Fibroblast of skin of right biceps (primary cell): ENCODE measurements at places on chromosomes 16 and 17.

DNA sequence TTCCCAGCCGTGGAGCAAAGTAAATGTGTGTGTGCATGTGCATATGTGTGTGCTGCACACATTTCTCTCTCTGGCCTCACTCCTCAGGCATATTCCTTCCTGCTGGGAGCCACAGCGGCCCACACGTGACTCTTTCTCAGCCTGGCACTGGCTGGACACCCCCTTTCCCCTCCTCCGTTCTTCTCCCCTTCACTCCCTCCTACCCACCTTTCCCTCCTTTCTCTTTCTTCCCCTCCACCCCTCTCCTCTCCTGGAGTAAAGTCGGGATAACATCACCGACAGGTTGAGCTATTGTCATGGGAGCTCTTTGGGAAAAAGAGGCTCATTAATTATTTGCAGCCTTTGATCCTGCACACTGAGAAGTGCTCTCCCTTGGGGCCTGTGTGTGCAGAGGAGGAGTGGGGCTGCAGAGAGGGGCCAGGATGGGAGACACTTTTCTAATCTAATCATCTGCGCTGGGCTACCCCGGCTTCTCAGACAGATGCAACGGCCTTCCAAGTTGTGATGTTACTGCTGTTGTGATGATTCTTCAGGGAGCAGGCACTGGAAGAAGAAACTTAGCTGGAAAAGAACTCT is 126.3 kb upstream of the HSBP1 start:
- DNase-seq, result no peak

- DNase-seq, result no peak
Observed at GRCh38 chr17:8466873-8467272, 31.2 kb downstream of the NDEL1 start.

DNA sequence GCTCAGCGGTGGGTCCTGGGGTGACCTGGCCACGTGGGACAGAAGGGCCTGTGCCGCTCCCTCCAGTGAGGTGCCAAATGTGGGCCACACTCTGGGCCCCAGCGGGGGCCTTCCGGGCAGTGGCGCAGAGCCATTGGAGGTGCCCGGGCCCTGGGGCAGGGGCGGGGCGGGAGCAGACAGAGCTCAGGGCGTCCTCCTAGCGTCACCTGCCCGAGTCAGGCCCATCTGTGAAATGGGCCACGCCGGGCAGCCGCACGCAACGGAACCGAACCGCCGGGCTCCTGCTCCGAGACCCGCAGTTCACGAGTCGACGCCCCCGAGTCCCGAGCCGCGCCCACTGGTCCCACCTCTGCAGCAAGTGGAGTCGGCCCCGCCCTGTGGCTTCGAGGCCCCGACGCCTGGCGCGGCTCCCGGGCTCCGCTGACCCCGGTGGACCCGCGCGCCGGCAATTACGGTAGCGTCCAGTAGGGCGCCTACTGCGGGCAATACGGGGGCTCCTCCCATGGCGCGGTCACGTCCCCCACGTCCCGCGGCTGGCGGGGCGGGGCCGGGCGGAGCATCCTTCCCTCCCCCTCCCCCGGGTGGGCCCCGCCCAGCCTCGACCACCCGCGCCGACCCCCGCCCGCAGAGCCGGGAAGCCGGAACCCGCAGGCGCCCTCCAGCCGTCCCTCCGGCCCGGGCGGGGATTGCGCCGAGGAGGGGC is 1.9 kb downstream of the SLC16A3 start:
- peak; percentile 90 for DNase-seq

DNA sequence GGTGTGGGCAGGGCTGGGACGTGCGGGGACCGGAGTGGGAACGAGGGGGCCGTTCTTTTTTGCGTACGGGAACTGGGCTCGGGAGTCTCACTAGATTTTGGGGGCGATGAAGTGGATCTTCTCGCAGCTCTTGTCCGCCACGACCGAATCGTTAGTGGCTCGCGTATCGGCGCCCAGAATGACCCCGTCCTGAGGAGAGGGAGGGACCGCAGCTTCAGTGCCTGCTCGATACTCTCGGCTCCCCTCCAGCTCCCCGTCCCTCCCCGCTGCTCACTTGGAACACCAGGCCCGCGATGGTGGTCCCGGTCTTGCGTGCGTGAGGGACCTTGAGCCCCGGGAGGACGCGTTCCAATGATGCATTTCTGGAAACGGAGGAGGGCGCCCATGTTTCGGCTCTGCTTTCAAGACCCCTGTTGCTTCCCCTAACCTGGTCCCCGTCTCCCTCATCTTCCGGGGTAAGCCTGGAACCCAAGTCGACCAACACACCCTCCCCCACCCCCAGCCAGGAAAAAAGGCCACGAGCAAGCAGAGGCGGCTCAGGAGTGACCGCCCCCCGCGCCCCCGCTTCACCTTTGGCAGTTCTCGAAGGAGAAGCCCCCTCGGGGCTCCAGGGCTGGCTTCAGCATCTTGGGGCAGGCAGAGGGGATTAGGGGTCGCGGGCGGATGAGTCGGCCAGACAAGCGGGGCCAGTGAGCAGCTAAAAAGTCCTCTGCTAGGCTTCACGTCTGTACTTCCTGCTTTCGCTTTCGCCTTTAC is at the start of gene PSMB10:
PSMB10 (minus strand) TSS at position 727 of the 756 bp plus-strand sequence; CDS start at position 626, 101 bp downstream.
- DNase-seq, result peak; percentile 59

DNA sequence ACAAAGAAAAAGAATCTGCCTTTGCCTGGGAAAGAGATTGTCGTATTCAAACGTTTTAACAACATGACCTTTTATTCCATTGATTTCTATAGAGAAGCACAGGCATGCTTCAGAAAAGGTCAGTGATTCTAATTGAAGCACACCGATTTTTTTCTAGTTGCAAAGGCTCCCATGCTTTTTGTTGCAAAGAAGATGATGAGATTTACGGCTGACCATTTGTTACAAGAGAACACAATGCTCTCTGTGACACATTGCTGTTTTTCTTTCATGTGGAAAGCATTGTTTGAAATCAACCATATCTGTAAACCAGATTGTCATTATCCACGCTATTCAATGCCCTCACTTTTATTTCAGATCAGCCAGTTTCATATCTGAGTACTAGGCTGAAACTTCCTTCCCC is 99.8 kb downstream of the NLK start:
- DNase-seq, result no peak

GRCh38 chr16:50986453-50986852 is 164.6 kb downstream of the SALL1 start:
- no peak for DNase-seq

GRCh38 chr17:40068917-40069750 is 6.4 kb downstream of the THRA start:
- DNase-seq, result peak; percentile 87

- DNase-seq, result no peak
Observed at GRCh38 chr16:89562939-89563338, 2.5 kb downstream of the RPL13 start.

DNA sequence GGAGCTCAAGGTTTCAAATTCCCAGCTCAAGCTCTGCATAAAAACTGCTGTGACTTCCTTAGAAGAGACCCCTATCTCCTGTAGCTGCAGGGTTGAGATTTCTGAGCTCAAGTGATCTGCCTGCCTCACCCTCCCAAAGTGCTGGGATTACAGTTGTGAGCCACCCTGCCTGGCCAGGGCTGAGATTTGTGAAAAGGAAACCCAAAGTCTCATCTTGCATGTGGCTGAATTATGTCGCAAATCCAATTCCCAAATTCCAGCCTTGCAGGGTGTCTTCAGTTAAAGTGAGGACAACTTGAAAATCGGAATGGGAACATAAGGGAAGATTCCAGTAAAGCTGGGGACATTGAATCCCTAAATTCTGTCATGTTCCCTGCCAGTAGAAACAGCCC is 14.2 kb upstream of the CETP start:
- no peak for DNase-seq

DNA sequence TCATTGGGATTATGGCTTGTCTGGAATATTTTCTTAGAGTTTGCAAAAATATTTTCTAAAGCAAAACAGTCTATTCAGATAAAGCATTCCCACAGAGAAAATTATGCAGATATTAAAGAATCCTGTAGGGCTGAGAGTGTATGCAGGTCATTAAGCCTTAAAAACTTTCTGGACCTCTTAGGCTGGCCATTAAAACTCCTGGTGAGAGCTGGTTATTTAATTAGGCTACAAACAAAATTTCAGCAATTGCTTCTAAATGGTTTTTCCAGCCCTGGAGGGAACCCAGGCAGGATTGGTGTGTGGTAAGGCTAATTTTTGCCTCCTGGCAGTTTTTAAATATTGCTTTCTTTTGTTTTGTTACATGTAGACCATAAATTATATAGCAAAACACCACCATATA is 27.3 kb upstream of the SMG1 start:
- no peak for DNase-seq

GRCh38 chr16:80997964-80998620 is 8.6 kb downstream of the CMC2 start:
- DNase-seq, result no peak

DNA sequence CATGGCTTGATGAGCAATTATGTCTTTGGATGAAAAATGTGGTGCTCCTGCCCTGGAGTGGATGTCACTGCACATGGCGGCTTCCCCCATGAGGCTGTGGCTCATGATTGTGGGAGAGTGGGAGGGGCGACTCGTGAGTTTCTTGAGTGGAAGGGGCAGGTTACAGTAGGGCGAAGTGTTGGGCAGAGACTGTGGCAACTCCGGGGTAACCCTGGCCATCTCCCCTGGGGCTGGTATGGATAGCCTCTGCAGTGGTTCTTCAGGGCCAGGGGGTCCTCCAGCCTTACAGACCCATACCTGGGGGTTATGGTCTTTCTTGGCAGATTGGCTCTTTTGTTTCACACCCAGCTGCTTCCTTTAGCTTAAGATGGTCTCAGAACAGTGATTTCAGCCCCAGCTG is 1.3 kb upstream of the TNS4 start:
- no peak for DNase-seq

GRCh38 chr16:77749415-77749814 is 27.1 kb downstream of the NUDT7 start:
- DNase-seq, result no peak
